ENCODE measurements at places on chromosomes 12 and 14.

GRCh38 chr12:77007476-77007875 lies 57.9 kb downstream of the E2F7 start:
- H3K36me3 ChIP-seq: no peaks in the 10 kb centered on the region
- no peak overlapping the region for H3K27ac ChIP-seq

DNA sequence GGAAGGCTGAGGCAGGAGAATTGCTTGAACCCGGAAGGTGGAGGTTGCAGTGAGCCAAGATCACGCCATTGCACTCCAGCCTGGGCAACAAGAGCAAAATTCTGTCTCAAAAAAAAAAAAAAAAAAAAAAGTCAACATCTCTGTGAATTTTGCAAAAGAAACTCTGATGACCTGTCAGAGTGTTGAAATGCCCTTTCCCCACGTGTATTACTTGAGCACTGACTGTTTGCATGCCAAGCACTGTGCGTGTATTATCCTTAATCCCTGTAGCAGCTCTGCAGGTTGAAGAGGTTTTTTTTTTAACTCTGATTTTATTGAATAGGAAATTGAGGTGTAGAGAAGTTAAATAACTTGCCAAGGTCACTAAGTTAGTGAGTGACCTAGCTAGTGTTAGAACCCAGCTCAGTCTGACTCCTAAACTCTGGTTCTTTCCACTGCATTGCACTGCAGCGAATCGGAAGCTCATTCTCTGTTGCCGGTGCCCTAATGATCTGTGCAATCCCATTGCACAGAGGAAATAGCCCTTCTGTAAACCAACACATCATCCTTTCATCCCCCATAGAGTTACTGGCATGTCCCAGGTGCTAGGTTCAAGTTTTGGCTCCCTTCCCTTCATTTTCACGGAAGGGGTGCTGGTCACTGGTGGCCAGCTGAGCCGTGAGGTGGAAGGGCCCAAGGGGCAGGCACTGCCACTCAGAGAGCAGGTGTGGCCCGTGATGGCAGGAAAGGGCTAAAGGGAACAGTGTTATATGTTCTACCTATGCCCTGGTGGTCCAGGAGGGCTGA lies 122.3 kb downstream of the EML1 start:
- no peaks in the 10 kb centered on the region for H3K4me1 ChIP-seq
- H3K27me3 ChIP-seq: no peaks in the 10 kb centered on the region
- H3K36me3 ChIP-seq: peaks cover 9% of the 10 kb centered on the region
- no peak overlapping the region for H3K27ac ChIP-seq

DNA sequence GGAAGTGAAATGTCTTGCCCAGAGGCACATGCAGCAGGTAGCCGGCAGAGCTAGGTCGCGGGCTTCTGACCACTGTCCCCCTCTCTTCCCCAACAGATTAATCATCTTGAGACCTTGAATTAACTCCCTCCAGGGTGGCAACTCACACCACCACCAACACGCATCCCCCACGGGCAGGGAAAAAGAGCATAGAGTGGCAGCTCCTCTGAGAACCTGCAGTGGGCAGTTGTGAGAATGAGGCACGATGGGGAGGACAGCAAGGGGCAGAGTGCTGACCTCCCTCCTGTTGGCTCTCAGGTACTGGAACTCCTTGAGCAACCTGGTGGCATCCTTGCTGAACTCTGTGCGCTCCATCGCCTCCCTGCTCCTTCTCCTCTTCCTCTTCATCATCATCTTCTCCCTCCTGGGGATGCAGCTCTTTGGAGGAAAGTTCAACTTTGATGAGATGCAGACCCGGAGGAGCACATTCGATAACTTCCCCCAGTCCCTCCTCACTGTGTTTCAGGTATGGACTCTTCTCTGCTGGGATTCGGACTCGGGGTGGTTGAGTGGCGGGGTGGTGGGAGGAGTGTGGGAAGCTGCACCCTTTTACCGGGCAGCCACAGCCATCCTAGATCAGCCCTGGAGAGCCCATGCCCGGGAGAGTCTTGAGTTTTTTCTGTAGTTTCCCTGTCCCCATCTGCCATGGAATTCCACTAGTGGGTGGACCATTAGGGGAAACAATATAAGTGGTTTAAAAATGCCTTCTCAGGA lies 213.3 kb upstream of the FKBP4 start:
- H3K36me3 ChIP-seq: no peaks in the 10 kb centered on the region
- no peak overlapping the region for H3K4me3 ChIP-seq
- H3K27me3 ChIP-seq: no peaks in the 10 kb centered on the region

- H3K36me3 ChIP-seq: no peaks in the 10 kb centered on the region
- no peak for DNase-seq
- no peak overlapping the region for H3K4me3 ChIP-seq
- H3K27ac ChIP-seq: no peak overlapping the region
Measured at GRCh38 chr12:19215115-19215514, 85.6 kb downstream of the PLEKHA5 start.

GRCh38 chr14:69615121-69615495 lies 3.7 kb downstream of the SUSD6 start:
- peak overlapping the region; percentile 69 for H3K27ac ChIP-seq
- DNase-seq: no peak
- no peak overlapping the region for H3K4me3 ChIP-seq
- H3K36me3 ChIP-seq: no peaks in the 10 kb centered on the region

GRCh38 chr12:122094735-122095631 lies 16.4 kb downstream of the MLXIP start:
- H3K4me1 ChIP-seq: peaks cover 89% of the 10 kb centered on the region
- DNase-seq: peak; percentile 85
- H3K4me3 ChIP-seq: peak overlapping the region; percentile 3
- no peaks in the 10 kb centered on the region for H3K36me3 ChIP-seq

GRCh38 chr12:107684029-107684795 lies 1.4 kb upstream of the PWP1 start:
- H3K4me3 ChIP-seq: no peak overlapping the region
- no peak for DNase-seq
- H3K36me3 ChIP-seq: peaks cover 3% of the 10 kb centered on the region
- no peaks in the 10 kb centered on the region for H3K27me3 ChIP-seq
- peaks cover 3% of the 10 kb centered on the region for H3K4me1 ChIP-seq

- H3K4me1 ChIP-seq: peaks cover 3% of the 10 kb centered on the region
- H3K27me3 ChIP-seq: peaks cover 11% of the 10 kb centered on the region
- H3K27ac ChIP-seq: no peak overlapping the region
- DNase-seq: peak; percentile 44
Measured at GRCh38 chr12:115762936-115763335, 514.6 kb downstream of the MED13L start.

Data from lung (tissue), 17 donors.